Skeletal muscle cell (primary cell): ENCODE measurements at places on chromosomes 7 and 10.

DNA sequence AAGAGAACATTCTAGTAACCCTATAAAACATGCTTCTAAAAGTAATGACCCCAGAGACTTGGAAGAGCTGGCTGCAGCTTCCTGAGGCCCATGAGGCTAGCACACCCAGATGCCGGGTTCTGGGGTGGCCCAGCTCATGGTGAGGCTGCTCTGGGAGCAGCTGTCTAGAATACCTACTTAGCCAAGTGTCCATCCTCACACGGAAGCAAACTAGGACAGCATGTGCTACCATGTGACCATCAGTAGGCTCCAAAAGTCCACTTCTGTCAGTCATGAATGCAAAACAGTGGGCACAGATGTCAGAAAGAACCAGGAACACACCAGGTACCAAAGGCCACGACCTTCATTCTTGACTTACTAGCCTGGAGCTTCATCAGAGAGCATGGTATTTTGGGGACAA is 32.4 kb downstream of the CTBP2 start:
- DNase-seq, result no peak

GRCh38 chr7:48389977-48390376 is 218.7 kb downstream of the ABCA13 start:
- DNase-seq, result peak; percentile 12

- no peak for DNase-seq
Observed at GRCh38 chr7:4164556-4164955, 517.5 kb upstream of the FOXK1 start.

- no peak for DNase-seq
Observed at GRCh38 chr7:57177856-57178767, 45.9 kb upstream of the ZNF479 start.

DNA sequence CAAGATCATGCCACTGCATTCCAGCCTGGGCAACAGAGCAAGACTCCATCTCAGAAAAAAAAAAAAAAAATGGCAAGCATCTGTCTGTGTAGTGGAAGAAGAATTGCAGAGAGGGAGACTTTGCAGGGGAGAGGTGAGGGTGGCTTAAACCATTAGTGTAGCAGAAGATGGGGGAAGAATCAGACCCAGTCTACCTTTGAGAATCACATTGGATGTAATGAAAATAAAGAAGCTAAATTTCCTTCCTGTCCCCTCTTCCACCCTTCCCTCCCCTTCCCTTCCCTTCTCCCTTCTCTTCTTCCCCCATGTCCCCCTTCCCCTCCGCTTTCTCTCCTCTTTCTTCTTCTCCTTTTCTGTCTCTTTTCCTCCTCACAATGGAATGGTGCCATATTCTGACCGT is 180.8 kb upstream of the SVIL start:
- DNase-seq, result no peak

DNA sequence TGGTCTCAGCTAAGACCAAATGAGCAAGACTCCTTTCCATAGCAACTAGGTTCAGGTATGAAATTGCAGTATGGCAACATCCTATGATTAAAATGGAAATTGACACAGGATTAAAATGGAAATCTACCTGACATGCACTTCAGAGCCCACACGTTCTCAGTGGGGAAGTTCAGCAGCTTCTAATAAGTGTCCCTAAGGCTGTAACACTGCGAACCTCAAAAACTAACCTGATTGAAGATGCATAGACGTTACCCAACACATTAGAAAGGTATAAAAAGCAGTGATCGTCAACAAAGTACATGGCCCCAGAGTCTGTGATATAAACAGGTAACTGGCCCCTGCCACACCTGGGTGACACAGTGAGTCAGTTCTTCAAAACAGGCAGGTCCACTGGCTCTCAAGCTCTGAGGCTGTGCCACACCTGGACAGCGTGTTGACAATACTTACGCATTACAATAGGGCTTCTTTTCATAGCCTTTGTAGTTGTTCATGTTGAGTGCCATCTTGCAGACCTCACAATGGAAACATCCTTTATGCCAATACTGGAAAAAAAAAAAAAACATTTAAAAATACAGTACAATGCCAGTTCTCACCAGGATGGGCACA is 274.9 kb upstream of the NEBL start:
- no peak for DNase-seq

DNA sequence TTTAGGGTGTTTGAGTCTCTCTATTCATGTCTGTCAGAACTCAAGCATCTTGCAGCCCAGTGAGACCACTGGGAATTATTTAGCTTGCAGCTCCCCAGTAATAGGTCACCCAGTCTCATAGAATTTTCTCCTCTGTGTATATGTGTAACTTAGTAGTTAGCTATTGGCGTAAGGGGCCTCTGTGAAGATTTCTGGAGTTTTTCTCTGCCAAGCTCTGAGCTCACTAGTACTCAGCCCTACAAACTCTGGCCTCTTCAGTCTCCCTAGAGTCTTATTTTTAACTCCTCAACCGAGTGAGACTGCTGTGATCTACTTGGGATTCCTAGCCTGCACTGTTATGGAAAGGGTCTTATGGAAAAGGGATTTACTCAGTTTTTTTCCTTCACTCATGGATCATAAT is 90.2 kb downstream of the PPP1R9A start:
- DNase-seq, result no peak

GRCh38 chr7:33722383-33723101 is 182.8 kb upstream of the BMPER start:
- DNase-seq, result peak; percentile 81

DNA sequence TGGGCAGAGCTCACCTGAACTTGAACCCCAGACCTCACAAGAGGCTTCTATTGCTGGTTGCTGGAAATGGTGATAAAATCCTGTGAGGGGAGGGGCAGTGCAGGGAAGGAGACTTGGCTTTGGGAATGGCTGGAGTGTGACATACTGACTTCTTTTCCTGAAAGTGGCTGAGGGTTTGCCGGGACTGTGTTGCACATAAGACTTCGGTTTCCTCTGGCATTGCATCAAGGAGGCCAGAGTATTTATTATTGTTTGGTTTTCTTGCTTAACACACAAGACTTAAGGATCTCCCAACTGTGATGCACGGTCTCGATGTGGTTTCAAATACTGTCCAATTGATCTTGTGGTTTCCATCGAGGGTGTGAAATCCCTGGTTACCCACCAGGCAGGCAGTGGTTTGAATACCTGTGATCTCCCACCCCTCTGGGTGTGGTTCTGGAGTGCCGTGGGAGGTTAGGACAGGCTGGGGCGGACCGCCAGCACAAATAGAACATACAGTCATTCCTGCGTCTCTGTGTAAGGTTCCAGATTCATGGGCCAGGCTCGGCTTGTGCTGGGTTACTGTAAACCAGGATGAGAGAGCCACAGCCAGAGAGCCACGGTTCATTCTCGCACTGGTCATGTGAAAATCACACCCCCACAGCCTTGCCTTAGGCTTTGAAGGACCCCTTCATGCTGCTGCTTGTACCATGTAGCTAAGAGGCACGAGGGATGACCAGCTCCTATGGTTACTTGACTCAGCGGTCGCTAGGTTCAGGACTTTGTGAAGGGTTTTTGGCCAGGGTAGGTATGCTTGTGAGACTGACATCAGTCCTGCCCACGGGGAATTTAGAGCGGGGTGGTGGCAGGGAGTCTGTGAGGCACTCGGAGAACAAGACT is 39.2 kb downstream of the WBP1L start:
- peak; percentile 92 for DNase-seq

DNA sequence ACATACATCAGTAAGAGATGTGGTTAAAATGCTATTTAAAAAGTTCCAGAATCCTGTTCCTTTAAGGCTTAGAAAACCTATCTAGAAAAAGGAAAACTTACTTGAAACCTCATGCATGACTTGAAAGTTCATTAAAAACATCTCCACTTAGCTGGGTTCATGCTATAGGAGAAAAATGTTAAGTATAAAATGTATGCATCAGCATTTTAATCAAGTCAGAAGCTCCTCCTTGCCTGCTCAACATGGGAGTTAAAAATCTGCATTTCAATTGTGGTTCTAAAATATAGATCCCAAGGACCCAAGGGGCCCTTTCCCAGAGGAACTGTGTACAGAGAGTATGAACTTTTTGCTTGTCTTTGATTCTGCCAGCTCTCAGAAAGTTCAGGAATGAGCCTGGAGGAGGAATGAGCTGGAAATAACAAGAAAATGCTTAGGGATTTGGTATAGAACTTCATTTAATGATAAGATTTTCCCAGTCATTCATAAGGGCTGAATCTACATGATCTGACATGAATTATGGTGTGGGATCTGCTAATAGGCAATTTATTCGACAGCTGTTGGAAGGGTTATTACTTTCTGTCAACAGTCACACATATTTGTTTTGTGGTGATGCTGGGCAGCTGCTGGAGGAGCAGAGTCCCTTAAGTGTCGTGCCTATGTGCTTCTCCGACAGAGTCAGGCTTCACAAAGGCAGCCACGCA is 85.6 kb upstream of the MTPN start:
- DNase-seq, result no peak

- DNase-seq, result no peak
Observed at GRCh38 chr10:106795619-106796018, 368.9 kb downstream of the SORCS1 start.

DNA sequence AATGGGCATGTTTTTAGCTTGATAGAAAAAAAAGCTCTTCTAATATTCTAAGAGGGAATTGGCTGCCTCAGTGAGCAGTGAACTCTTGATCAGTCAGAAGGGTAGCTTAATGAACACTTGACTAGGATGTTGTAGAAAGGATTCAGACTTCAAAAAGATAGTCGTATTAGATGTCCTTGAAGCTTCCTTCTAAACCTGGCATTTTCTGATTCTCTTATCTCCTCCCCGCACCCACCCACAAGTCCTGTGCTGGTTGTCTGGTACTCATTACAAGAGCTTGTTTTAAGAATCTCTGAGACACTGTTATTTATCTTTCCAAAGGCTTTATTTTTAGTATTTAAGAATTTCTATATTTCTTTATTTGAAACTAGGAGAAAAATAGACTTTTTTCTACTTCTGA is 7.4 kb upstream of the SMIM30 start:
- DNase-seq, result no peak

DNA sequence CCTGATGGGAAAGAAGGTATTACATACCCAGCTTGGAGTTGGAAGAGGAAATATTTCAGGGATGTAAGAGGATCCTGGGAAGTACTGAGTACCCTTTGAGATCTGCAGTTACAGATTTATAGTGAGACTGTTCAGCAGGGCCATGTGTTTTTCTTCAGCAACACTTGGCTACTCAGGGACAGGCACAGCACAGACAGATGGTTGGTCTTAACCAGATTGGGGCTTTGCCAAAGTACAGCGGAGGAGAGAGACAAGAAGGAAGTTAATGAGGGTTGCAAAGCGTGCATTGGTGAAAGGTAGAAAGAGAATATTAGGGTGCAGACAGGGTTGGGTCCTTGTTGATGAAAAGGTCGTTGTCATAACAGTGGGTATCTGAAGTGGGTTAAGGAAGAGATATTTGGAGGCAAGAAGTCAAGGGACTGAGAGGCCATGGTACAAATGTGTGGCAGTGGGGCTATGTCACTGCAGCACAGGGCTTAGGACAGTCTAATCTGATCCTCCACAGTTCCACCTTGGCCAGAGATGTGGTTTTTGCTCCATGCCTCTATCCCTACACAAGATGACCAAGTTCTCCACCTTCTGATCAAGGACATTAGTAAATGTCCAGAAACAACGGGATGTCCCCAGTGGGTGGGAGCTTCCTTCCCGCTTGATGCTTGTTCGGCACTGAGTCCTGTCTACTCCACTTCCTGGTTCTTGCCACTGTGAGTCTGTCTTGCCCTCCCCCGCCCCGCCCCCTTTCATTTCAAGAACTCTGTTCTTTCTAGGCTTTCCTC is 18.9 kb upstream of the DNAJC1 start:
- DNase-seq, result no peak

- DNase-seq, result no peak
Observed at GRCh38 chr7:127940381-127941160, 90.7 kb downstream of the LRRC4 start.

DNA sequence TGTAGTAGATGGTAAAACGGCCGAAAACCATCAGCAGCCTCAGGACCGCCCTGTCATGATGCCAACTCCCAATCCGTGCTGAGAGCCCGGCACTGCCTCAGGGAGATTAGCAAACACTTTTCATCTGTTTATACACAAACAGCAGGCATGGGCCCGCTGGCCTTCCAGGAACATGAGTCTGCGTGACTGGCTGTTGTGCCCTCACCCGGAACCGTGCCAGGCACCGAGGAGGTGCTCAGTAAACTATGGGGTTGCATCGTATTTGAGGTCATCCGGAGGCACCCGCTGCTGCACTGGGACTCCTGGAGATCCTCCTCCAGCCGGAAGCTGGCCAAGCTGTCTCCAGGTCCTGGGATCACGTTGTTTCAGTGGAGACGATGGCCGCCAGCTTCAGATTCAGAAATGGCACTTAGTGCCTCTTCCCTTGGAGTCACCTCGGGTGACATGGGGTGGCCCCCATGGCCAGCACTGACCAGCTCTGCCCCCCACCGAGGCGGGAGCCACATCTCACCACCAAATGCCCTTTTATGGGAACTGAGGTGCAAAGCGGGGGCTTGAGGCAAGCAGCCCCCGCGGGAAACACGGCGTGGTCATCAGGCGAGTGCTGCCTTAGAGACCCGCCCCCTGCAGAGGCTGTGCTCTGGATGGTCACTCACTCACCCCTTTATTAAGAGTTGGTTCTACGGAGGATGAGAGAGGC is 585.9 kb downstream of the PTPRN2 start:
- DNase-seq, result no peak

DNA sequence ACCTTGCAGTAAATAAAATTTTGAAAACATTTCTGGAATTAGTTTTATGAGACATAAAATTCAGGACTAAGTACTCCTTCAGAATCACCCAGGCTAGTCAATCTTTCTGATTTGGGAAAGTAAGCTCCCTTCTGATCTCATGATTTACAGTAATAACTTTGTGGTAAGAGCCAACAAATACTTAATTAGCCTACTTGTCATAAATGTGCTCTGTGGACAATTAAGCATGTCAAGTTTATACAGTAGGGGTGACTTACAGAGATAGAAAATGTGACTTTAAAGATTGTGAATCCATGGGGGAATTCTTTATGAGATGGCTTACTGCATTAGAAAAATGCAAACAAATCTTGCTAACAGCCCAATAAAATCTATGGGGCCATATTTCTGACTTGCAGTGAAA is 616.9 kb upstream of the GHITM start:
- no peak for DNase-seq

DNA sequence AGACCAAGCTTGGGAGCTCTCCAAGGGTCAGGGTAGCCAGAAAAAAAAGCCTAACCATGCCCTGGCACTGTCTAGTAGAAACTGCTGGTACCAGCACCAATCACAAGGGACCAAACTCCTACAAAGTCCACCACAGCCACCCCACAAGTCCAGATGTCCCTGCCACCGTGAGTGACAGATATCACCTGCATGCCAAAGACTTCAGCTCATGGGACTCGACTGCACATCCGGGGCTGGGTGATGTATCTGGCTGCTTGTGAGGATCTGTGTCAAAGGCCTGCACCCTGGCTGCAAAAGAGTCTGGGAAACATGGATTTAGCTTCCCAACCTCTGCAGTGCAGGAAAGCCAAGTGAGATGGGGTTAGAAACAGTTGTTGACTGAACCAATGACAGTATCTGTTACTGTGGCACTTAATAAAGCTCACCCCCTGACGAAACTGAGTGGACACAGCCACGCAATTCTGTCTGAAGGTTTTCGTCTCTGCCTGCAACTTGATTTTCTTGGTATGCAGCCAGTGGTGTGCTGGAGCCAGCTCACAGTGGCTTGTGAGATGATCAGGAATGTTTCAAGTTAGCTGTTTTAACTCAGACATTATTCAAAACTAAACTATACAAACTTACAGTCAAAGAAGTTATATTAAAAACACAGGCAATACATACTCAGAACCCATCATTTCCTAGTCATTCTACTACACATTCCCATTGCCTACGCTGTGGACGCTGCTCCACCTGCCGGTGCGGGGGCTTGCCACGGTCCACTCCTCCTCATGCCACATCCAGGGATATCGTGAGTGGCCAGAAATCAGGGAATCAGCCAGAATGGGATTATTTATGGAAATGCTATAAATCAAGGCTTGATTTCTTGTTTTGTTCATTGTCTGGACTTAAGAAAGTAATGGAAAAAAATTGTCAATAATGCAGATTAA is 9.2 kb downstream of the ZNF488 start:
- no peak for DNase-seq
